ENCODE measurements at places on chromosomes 16 and 17. TPM values are rescaled to one million over a fixed set of nuclear protein-coding genes. Genes with fewer than 3 reads are reported as not detected.

The ZNF287 gene
- 6.8 TPM for total RNA-seq

The TLCD1 gene
- 0.66 TPM for total RNA-seq

The TBC1D3C gene
- total RNA-seq: not detected

The ASPA gene
- total RNA-seq: 0.95 TPM

The CEP20 gene
- 37.8 TPM for total RNA-seq

The SOX15 gene
- 15.3 TPM for total RNA-seq

The HOXB2 gene
- total RNA-seq: 44.9 TPM

The GNGT2 gene
- total RNA-seq: 1.6 TPM

The SKAP1 gene
- 0.36 TPM for total RNA-seq
